ENCODE measurements at places on chromosomes 11 and 22. TPM values are rescaled to one million over a fixed set of nuclear protein-coding genes. Genes with fewer than 3 reads are reported as not detected.
A peak's percentile ranks its signal among the peaks of the same experiment; 100 is the strongest.

Gene VWCE
- not detected for total RNA-seq

Gene ADM
- total RNA-seq = 135 TPM

Gene FKBP2
- total RNA-seq = 22.8 TPM

Gene TRMU
- 62.1 TPM for total RNA-seq

Gene TIGD3
- 2.2 TPM for total RNA-seq

Gene SCN3B
- not detected for total RNA-seq

Gene CDC42BPG
- 0.07 TPM for total RNA-seq

Gene NF2
- 134 TPM for total RNA-seq

Gene RPS19BP1
- 138 TPM for total RNA-seq

Gene XBP1
- 245 TPM for total RNA-seq

Gene LIPT2
- 2.1 TPM for total RNA-seq

DNA sequence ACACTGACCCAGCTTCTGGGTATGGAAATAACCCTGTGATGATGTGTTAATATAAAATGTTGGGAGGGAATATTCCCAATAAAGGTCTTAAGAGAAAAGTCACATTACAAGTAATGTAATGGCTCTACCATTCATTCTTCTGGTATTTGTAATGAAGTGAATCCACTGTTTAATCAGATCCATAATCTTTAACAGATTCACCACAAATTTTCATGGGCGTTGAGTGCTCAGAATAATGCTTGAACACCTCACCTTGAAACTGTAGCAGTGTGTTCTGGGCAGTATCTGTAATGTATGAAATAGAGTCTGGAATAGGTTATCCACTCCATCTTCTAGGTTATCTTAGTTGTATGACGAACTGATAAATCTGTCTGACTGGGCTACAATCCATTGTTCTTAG lies 26.6 kb upstream of the CRTAM start:
- DNase-seq = no peak

DNA sequence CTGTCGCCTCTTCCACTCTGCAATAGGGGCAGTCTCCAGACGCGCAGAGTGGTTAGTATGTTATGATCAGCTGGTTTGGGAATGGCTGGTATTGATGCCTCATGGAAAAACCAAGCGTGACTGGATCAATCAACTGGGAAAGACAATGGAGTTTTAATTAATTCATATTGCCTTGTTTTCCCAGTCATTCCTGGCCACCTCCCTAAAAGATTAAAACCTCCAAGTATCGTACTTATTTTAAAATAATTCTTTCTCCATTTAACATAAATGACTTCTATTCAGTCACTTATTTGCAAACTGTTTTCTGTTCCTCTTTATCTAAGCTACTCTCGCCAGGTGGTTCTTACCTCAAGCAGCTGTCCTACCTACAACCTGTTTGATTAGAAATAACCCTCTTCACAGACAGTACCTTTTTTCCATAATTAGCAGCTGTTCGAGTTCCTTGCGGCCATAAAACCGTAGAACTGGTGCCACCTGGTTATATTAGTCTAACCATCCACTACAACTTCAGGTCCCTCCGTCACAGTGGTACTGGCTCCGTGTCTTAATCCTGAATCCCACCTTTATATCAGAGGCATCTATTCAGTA lies 898 bp downstream of the ZNF215 start:
- no peak for DNase-seq

- peak; percentile 73 for DNase-seq
These were observed 2.7 kb upstream of the CLMP start for GRCh38 chr11:123197711-123198110.

DNA sequence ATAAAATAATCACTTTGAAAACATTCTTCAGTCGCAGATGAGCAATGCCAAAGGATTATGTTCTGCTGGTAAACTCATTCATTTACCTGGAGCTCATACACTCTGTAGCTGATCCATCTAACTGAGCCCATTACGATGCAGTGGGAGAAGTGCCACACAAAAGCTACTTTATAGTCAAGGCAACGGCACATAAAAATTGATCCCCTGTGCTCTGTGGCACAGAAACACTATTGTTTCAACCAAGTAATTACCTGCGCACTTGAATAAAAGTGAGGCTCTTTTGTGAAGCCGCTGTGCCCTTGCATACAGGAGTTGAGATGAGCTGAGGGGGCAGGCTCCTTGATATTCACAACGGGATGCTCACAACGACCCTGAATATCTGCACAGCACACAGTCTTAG lies 7.2 kb downstream of the DKK3 start:
- no peak for DNase-seq

GRCh38 chr11:72493426-72494108 lies 59.2 kb upstream of the CLPB start:
- no peak for DNase-seq

DNA sequence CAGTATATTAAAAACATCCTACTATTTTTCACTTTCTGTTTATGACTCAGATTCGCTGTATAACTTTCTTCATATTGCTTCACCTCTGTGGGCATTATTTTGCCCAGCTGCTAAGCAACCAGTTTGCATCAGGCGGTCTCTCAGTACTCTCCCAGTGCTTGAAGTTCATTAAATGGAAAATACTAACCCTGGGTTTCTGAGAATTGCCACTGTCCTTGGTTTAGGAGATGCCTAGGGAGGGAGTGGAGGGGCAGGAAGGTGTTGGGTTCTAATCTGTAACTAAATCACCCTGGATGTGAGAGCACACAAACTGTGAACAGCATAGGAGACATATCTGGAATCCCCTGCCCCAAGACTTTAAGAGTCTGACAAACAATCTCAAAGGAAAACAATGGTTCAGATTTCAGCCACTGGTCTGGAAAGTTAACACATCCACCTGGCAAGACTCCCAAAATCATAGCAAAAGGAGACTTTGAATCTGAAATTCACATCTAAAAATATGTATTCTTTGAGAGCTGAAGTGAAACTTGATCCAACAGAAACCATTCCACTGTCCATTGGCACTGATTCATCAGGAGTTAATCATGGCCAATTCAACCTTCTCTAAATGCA lies 540.0 kb downstream of the SOX6 start:
- peak; percentile 48 for DNase-seq

- DNase-seq = no peak
These were observed 198.3 kb downstream of the CASP12 start for GRCh38 chr11:104699981-104700380.

Measured in MG63 (cell line).